ENCODE measurements at places on chromosomes 7 and 10. TPM values are rescaled to one million over a fixed set of nuclear protein-coding genes. Genes with fewer than 3 reads are reported as not detected.

The TAC1 gene
- total RNA-seq = 1.7 TPM

GRCh38 chr10:72097448-72098300 is 9.3 kb upstream of the SPOCK2 start:
- no peak for DNase-seq

The SPDYE16 gene
- not detected for total RNA-seq

- DNase-seq = no peak
These were observed 255.7 kb upstream of the MKLN1 start for GRCh38 chr7:131071786-131072504.

DNA sequence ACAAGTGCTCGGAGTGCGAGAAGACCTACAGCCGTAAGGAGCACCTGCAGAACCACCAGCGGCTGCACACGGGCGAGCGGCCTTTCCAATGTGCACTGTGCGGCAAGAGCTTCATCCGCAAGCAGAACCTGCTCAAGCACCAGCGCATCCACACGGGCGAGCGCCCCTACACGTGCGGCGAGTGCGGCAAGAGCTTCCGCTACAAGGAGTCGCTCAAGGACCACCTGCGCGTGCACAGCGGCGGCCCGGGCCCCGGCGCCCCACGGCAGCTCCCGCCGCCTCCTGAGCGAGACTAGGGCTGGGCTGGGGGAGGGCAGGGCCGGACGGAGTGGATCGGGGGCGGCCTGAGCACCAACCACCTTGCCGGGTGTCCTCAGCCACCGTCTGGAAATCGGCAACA is 15.1 kb upstream of the ZNF212 start:
- DNase-seq = no peak

The AKR1C8 gene
- not detected for total RNA-seq

- DNase-seq = no peak
These were observed 1.6 kb downstream of the FZD8 start for GRCh38 chr10:35640474-35640873.

DNA sequence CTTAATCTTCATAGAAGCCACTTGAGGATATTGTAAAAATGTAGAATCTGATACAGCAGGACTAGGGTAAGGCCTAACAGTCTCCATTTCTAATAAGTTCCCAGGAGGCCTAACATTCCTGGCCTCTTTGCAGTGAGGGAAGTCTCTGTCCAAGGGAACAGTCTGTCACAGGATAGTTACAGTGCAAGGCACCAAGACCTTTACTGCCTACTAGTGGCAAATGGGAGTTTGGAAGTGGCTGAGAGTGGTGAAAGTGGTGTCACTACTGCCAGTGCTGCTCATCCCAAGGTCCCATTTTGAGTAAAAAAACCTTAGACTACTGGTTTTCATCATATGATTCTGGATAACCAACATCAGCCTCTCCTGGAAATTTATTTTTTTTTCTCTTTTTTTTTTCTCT is 619.5 kb upstream of the SEMA3D start:
- no peak for DNase-seq

The NUTM2E gene
- not detected for total RNA-seq

GRCh38 chr10:77404810-77405209 is 232.8 kb downstream of the KCNMA1 start:
- no peak for DNase-seq

The GPNMB gene
- 48.1 TPM for total RNA-seq

The TLX1 gene
- not detected for total RNA-seq

DNA sequence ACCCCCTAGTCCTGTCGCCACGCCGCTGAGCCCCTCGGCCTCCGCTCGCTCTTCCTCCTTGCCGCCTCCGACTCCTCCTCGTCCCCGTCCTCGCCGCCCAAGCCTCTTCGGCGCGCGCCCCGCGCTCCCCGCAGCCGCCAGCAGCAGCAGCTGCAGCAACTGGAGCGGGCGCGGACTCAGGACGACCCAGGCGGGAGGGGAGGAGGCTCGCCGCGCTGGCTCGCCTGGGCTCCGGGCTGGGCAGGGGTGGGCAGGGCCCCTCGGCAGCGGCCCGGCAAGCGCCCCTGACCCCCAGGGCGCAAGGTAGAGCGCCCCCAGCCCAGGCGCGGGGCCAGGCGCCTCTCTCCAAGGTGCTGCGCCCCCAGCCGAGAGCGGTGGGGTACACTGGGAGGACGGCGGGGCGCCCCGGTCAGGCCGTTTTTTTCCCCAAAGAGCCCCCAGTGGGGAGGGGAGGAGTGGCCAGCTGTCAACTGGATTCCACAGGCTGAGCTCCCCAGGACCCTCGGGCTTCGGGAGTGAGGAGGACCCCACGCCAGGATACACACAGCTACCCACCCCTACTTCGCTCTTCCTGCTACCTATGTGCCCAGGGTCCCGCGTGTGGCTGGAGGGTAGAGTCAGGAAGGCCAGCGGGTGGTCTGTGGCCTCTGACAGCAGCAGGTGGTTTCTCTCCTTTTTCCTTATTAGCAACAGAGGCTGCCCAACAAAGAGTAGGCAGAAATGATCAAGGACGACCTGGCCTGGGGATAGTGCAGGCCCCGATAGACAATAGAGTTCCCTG is 903 bp upstream of the KCNMA1 start:
- DNase-seq = no peak

DNA sequence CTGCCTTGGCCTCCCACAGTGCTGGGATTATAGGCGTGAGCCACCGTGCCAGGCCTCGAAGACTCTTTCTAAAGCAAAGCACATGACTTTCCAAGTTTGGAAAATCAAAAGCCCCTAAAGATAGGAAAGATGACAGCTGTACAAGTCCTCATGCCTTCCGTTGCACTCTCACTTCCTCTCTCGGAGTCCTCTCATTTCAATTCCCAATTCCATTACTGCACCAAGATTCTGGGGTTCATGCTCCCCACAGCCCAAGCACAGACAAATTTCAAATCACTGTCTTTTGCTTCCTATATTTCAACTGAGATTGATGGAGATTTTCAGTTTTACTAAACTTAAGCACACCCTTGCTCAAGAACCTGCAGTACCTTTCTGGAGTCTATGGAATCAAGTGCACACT is 10.9 kb upstream of the PLAU start:
- DNase-seq = no peak

GRCh38 chr10:65675236-65675635 is 1250.6 kb upstream of the LRRTM3 start:
- no peak for DNase-seq

DNA sequence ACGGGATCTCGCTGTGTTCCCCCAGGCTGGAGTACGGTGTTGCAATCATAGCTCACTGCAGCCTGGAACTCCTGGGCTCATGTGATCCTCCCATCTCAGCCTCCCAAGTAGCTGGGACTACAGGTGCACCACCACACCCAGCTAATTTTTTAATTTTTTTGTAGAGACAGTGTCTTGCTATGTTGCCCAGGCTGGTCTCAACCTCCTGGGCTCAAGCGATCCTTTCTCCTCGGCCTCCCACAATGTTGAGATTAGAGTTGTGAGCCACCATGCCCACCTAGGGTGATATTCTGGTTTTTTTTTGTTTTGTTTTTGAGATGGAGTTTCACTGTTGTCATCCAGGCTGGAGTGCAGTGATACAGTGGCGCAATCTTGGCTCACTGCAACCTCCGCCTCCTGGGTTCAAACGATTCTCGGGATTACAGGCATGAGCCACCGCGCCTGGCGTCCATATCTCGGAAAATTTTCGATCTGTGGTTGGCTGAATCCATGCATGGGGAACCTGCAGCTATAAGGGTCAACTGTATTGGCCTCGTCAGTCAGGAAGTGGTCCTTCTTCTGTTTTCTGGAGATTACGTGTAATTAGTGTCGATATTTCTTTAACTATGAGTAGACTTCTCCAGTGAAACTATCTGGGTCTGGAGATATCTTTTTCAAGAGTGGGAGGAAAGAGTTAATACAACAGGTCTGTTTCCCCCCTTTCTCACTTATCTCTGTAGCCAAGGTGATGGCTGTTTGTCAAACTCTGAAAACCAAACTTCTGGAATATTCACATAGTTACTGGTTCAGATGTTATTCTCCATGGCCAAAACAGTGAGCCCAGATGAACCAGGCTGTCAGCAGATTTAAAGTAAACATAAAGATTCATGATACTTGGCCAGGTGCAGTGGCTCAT is 21.0 kb upstream of the FIS1 start:
- DNase-seq = no peak

DNA sequence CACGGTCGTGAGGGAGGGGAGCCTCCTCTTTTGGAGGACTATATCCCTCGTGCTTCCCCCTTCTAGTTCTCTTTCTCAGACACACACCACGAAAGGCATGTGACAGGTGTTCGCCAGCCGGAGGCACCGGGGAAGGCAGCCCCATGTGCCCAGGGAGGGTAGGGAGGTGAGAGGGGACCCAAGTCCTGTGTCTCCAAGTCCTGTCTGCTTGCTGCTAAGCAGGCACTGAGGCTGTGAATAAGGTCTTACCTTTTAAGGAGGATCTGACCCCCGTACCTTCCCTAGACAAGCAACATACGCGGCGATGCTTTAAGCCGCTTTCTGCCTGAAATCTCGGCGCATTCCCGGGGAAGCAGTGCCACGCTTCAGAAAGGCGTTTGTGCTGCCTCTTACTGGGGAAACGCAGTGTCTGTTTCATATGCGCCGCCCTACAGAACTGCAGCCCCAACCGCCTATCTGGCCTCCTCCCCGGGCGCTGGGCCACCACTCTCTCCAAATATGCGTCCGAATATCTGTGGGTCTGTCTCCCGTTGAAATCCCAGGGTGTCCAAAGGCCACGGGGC is 770 bp downstream of the PLXNA4 start:
- DNase-seq = no peak
